H4 (cell line): ENCODE measurements at places on chromosomes 6 and 20. TPM values are rescaled to one million over a fixed set of nuclear protein-coding genes. Genes with fewer than 3 reads are reported as not detected.

DNA sequence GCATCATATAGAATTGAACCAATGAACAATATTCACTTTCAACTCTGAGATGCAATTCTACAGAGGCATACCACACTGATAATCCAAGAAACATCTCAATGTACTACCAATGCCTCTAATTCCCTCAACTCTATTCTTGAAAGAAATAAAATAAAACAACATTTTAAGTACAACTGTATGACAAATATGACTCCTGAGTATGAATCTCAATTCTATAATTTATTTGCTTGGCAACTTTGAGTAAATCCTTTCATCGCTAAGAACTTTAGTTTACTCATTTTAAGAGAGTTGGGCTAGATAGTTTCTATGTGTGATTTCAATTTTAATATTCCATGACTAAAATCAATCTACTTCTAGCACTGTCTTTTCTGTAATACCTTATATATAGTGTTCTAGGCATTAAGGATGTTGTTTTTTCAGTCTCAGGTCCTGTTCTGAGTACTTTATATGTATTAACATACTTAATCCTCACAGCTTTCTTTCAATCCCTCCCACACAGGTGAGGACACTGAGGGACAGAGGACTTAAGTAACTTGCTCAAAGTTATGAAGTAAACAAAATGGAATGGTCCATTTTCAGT lies 33.4 kb downstream of the GOPC start:
- no peak for DNase-seq

GRCh38 chr20:1827974-1828785 lies 67.0 kb upstream of the SIRPA start:
- peak; percentile 23 for DNase-seq

DNA sequence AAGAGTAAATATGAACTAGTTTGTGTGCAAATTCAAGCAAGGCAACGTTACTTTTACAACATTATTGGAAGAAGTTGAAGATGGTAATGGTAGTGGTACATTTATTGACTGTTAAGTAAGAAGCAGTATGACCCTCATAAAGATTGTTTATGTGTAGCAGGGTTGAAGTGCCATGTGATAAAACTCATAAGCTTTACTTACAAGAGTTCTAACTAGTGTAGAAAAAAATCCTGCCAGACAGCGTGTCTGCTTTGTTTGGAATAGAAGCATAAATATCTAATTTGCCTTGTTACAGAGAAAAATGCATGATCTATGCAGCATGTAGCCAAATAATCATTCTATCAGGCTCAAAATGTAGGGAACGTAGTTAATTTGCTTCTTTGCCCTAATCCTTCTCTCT lies 450.8 kb upstream of the SOX4 start:
- DNase-seq, result no peak

- DNase-seq, result no peak
Measured at GRCh38 chr20:2851086-2851485, 10.5 kb downstream of the VPS16 start.

GRCh38 chr6:157533048-157533871 lies 152.3 kb downstream of the ZDHHC14 start:
- no peak for DNase-seq

GRCh38 chr6:91719414-91719813 lies 1132.5 kb upstream of the MAP3K7 start:
- DNase-seq, result no peak

GRCh38 chr6:19988555-19988954 lies 151.4 kb downstream of the ID4 start:
- DNase-seq, result no peak

GRCh38 chr6:78511009-78511408 lies 356.3 kb upstream of the IRAK1BP1 start:
- no peak for DNase-seq

The C6orf52 gene
- 5.0 TPM in 1 of 2 replicates, not detected in the other for total RNA-seq

The GGTLC1 gene
- total RNA-seq, result not detected in 2 replicates

The FERMT1 gene
- 0.56 and 1.6 TPM in 2 replicates for total RNA-seq

The HNF4A gene
- total RNA-seq, result not detected in 2 replicates

The FLRT3 gene
- total RNA-seq, result 36.5 and 41.9 TPM in 2 replicates

The ADGRF4 gene
- total RNA-seq, result 0.25 and 0.81 TPM in 2 replicates

The PLCB4 gene
- 5.7 and 5.9 TPM in 2 replicates for total RNA-seq
